ENCODE measurements at places on chromosomes 7 and 10. TPM values are rescaled to one million over a fixed set of nuclear protein-coding genes. Genes with fewer than 3 reads are reported as not detected.

ADCYAP1R1 gene
- 10.5 TPM for polyA plus RNA-seq

UBE2H gene
- polyA plus RNA-seq = 99.4 TPM

- DNase-seq = peak; percentile 58
Observed at GRCh38 chr7:121547544-121548092, 151.5 kb upstream of the FAM3C start.

- DNase-seq = peak; percentile 31
Observed at GRCh38 chr10:25666276-25666675, 267.8 kb upstream of the MYO3A start.

DNA sequence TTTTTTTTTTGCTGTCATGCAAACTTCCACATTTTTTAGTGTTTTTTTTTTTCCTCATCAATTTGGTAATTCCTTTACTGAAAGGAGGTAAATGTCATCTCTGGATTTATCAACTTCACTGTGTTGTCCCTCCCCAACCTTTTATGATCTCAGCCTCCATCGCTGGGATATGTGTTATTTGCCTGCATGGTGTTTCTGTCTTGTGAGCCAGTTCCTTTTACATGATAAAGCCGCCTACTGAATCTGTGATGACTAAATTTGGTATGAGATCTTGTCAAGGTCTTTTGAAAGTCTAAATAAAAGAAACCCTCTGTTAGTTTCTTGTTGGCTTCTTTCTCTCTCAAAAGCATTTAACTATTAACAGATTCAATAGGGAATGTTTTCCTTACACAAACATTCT is 39.3 kb downstream of the TAS2R41 start:
- no peak for DNase-seq

Measured in hindlimb muscle (tissue), 1 donor.